ENCODE measurements at places on chromosomes 13 and 19.

GRCh38 chr13:103104340-103104739 is 38.1 kb upstream of the SLC10A2 start:
- DNase-seq = no peak

- DNase-seq = no peak
These were observed 98.5 kb downstream of the C1QTNF9 start for GRCh38 chr13:24407844-24408243.

- DNase-seq = no peak
These were observed 126.5 kb downstream of the ZNF536 start for GRCh38 chr19:30498707-30499106.

DNA sequence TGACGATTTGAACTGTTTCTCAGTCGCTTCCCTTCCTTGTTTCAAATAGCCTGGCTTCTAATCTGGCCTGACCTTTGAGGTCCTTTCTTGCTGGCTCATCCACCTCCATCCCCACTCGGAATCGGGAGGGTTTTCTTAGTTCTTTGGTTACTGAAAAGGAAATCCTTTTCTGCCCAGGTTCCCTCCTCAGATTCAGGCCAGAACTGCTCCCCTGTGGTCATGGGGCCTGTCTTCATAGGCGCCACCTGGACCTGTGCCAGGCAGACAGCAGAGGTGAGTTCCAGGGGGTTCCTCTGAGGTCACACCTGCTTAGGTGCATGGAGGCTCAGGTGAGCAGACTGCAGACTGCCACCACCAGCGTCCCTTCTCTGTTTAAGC is 62.4 kb downstream of the AKAP11 start:
- no peak for DNase-seq

GRCh38 chr13:79987323-79987722 is 353.6 kb downstream of the SPRY2 start:
- no peak for DNase-seq

GRCh38 chr19:16272945-16273344 is 51.7 kb upstream of the KLF2 start:
- DNase-seq = peak; percentile 76

- DNase-seq = no peak
These were observed 38.4 kb downstream of the DACH1 start for GRCh38 chr13:71828564-71828963.

DNA sequence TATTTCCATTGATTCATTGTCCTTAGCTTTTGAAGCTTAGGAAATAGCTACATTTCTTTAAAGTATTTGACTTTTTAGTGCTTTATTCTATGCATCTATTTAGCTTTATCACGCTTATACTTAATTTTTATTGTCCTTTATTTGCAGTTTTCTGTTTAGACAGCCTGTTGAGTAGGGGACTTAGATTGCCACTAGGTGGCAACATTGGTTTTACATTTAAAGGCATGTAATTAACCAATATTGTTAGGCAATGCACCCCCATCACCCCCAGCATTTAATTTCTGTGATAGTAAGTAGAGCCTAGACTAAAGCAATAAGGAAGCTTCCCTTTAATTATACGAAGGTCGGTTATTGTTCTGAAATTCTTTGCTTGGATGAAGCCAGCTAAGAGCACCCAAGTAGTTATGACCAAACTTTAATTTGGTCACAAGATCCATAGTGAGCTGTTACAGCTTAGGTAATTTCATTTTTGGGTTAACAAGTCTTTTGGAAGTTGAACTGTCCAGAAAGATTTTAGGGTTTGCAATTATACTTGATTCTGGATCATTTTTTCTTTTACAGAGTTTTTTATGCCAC is 36.5 kb downstream of the B3GLCT start:
- DNase-seq = no peak

DNA sequence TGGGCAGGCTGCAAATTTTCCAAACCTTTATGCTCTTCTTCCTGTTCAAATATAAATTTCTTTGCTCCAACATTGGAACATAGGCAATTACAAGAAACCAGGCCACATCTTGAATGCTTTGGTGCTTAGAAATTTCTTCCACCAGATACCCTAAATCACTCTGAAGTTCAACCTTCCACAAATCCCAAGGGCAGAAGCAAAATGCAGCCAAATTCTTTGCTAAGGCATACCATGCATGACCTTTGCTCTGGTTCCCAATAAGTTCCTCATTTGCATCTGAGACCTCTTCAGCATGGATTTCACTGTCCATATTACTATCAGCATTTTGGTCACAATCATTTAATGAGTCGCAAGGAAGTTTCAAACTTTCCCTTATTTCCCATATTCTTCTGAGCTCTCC is 130.9 kb downstream of the DIAPH3 start:
- no peak for DNase-seq

DNA sequence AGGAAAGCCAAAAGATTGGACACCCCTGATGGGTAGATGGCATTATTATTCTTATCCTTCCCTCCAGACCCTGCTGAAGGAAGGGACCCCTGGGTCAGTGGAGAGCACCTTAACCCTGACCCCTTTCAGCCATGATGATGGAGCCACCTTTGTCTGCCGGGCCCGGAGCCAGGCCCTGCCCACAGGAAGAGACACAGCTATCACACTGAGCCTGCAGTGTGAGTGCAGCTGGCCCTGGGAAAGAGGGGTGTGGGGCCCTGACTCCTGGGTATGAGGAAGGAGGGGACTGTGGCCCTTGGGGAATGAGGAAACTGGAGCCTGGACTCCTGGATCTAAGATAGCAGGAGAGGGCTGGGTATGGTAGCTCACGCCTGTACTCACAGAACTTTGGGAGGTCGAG is 2.7 kb downstream of the KIRREL2 start:
- DNase-seq = no peak

DNA sequence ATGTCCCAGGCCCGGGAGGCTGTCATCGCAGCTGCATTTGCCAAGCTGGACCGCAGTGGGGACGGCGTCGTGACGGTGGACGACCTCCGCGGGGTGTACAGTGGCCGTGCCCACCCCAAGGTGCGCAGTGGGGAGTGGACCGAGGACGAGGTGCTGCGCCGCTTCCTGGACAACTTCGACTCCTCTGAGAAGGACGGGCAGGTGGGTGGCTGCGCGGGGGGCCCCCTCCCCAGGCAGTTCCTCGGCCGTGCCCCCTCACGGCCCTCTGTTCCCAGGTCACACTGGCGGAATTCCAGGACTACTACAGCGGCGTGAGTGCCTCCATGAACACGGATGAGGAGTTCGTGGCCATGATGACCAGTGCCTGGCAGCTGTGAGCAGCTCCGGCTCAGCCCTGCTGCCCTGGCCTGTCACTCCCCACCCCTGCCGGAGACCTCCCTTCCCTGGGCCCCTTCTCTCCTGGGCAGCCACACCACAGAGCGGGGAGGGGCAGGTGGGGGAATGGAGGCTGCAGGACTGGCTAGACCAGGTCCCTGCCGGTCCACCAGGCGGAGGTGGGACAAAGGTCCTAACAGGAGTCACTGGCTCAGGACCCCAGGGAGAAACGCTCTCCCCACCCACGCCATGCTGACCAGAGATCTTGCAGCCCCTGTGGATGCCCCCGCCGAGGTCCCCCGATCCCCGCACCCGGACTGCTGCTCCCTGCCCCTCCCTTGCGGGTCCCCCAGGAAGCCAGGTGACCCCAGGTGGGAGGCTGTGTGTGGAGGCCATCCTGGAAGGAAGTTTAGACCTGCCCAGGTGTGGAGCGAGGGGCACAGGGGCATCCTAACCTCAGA is 1.1 kb downstream of the CAPS start:
- no peak for DNase-seq

DNA sequence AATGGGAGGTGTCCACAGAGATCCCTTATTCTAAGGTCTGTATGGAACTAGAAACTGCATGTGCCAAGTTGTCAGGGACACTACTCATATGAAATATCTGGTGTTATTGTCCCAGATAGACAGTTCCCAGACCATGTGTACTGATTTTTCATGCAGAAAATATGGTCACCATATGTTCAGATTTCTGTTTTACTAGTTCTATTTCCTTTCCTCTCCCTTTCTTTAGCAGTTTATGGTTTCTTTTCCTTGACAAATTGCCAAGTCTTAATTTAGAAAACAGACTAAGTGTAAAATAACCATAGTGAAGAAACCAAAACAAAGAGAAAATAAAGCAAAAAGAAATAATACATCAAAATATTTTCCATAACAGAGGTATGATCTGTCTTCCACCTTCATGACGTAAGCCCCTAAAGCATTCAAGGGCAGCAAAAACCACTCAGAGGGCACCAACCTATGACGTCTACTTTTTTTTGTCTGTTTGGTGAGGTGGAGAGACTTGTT is 248.5 kb downstream of the KCTD12 start:
- no peak for DNase-seq

DNA sequence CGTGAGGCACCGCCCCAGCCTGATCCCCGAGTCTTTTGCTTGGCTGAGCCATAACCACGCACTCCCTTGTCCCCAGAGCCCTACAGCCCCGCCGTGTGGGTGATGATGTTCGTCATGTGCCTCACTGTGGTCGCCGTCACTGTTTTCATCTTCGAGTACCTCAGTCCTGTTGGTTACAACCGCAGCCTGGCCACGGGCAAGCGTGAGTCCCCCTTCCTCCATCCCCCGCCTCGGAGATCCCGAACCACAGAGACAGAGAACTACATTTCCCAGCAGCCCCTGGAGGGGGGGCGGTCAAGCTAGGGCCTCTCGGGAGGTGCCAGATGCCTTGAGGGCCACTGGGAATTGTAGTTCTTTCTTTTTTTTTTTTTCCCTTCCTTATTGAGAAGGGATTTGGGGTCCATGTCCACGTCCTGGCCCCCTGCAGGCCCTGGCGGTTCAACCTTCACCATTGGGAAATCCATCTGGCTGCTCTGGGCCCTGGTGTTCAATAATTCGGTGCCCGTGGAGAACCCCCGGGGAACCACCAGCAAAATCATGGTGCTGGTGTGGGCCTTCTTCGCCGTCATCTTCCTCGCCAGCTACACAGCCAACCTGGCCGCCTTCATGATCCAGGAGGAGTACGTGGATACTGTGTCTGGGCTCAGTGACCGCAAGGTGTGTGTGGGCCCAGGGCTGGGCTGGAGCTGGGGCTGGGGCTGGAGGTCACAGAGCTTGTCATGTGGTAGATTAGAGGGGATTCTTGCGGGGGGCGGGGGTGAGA is 25.9 kb downstream of the GRIN2D start:
- DNase-seq = peak; percentile 71

- no peak for DNase-seq
These were observed 13.4 kb downstream of the PABPC3 start for GRCh38 chr13:25109341-25109740.

DNA sequence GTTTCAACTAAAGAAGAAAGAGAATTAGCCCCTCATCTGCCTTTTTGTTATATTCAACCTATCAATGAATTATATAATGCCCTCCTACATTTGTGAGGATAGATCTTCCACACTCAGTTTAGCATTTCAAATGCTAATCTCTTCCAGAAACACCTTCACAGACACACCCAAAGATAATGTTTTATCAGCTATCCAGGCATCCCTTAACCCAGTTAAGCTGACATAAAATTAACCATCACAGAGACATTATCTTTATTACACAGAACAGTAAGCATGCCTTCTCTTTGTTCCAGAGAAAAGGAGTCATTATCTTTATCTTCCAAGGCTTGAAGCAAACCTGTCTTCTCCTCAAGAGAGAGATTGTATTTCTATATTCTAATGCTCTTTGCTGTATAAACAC is 53.1 kb downstream of the PCDH20 start:
- DNase-seq = no peak

GRCh38 chr13:48741377-48741776 is 87.6 kb downstream of the CYSLTR2 start:
- no peak for DNase-seq

DNA sequence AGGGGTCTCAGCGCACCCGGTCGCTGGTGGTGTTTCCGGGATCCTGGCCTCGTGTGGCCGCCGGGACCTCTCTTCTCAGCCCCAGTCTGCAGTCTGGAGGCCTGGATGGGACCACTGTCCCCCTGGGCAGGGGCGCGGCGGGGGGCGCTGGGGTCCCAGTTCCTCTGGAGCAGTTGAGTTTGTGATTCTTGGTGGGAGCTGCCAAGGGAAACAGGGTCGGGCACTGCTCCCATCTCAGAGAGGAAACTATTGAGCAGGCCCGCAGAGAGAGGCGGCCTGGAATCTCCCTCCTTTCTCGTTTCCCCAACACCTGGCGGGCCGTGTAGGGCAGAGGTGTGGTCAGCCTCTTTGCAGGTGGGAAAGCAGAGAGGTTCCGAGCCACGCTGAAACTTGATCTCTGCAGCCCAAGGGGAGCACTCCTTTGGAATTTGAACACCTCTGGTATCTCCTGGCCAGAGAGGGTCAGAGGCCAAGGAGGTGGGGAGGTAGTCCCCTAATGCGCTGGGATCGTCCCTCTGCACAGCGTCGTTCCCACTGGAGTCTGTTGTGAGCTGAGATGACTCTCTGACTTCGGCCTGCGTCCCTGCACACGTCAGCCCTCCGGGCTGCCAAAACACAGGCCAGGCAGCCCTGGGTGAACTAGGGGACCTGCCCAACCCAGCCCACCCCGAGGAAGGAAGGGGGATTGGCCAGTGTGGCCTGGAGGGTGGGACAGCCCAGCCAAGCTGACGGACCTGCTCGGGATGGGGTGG is 741 bp downstream of the PLEKHF1 start:
- DNase-seq = peak; percentile 88

- DNase-seq = no peak
These were observed 250.2 kb downstream of the ABCC4 start for GRCh38 chr13:95050800-95051615.

DNA sequence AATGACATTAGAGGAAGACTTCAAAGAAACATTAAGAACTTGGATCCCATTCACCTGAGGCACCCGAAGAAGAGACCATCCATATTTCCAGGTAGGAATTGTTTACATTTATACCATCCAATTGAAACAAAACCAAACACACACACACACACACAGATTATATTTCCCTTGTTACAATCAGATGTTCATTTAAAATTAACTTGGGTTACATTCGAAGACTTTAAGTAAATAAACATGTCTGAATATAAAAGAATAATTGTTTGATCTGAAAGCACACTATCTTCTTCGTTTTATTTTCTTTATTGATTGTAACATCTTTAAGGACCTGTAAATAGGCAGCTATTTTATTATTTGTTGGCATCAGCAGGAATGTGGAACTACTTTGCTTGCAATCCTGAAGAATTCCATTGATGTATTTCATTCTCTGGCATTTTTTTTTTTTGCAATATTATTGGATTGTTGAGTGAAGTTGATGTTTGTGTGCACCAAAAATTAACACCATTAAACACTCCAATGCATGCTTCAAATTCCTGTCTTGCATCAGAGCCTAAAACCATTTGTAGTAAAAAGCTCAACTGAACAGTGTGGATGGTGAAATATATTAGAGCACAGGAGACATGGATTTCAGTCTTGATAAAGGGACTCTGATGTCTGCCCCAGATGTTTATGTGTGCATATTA is 85.3 kb upstream of the FRY start:
- DNase-seq = no peak

DNA sequence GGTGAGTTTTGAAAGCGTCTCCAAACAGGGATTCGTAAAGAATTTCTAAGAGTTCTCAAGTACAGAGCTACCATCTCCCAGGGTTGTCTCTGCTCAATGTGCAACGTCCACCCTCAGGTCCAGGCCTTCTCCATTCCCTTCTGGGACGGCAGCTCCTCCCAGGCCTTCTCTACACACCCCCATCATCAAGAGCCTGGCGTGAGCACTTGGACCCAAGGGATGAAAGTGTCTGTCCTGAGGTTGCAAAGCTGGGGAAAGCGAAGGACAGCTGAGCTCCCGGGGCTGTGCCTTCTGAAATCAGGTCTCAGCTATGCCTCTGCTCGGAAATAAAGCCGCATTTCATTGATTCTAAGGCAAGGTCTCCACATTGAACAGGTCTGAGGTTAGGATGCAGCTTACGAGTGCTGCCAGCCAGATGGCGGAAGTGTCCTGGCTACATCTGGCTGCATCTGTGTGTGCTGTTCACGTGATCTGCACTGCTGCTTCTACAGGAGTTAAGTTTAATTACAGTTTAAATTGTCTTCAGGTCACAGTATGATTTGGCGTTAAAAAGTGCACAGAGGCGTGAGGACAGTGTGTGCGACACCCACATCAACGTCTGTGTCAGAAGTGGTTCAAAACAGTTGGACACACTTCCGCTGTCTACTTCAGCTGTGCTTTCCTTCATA is 27.0 kb upstream of the MIER2 start:
- DNase-seq = peak; percentile 37
